ENCODE measurements at places on chromosomes 6 and 20.
A peak's percentile ranks its signal among the peaks of the same experiment; 100 is the strongest.

DNA sequence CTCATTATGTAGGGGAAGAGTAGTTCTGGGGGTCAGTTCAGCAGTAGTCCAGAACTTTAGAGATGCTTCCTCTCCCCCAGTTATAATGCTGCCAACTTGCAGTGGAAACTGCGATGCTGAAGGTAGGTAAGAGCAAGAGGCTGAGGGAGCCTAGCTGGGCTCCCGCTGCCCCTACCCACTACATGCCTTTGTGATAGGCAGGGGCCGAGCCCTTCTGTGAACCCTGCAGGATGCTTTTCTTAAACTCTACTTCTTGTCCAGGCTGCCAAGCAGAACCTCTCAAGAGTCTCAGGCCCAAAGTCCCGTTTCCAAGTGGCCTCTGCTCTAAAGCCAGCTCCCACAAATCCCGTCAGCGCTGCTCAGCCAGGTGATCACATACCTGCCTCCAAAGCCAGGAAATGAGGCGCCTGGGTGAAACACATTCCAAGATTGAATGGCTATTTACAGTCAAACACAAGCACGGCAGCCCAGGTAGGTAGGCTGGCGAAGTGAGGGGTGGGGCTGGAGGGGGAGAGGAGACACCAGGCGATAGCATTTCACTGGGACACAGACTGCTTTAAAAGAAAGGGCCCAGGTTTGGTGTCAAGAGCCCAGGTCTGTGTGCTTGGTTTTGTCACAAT is 150.7 kb downstream of the CD24 start:
- DNase-seq: no peak

- no peak for DNase-seq
Observed at GRCh38 chr6:131945971-131946370, 5.2 kb downstream of the CCN2 start.

DNA sequence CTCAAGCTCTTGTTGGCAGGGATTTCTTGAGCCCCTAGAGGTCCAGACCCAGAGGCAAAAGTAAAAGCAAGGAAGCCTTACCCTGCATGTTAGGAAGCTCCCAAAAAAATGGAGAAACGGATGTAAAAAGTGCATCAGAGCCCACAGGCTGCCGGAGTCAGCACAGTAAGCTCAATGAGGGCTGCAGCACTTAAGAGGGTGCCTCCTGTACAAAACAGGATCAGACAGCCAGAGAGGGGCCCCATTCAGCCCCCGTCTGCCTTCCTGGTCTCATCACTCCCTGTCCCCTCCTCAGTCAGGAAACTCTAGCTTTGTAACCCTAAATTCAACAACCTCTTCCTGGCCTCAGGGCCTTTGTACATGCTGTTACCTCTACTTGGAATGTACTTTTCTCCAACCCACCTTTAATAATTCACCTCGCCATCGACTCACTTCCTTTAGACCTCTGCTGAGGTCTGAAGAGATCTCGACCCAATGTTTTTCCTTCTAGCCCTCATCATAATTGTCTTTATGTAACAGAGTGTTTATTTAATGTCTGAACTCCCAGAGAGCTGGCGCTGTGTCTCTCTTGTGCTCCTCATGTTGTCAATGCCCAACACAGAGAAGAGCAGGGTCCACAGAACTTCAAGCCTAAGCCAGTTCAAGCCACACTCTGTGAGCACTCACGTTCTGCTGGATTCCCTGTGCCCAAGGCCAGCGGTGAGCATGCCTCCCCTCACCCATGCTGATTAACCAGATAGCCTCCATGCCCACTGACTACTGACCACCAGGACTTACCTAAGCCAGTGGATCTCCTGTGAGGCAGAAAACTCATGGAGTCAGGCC is 2.8 kb upstream of the PLCG1 start:
- no peak for DNase-seq

GRCh38 chr20:64080013-64080812 is at the start of gene OPRL1:
Gene OPRL1, plus strand, starts transcription at chr20:64080082. Its CDS starts 12,639 bp downstream, at chr20:64092721.
- DNase-seq: no peak

DNA sequence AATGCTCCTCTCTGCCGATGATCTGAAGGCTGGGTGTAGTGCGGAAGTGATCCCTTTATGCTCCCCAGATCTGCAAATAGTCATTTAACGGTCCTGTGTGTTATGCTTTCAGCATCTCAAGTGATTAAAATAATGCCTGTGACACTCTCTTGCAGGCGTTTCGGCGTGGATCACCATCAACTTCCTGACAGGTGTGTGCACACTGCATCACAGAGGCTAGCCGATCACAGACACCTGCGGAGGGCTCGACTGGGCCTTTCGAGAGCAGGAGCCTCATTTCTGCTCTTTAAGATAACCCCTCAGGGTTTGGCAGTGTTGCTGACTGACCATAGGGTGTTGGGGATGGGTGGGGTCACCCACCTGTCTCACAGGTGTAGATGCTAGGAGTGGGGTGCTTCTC is 20.0 kb downstream of the ENTPD6 start:
- no peak for DNase-seq

GRCh38 chr6:98747960-98748359 is 86.4 kb upstream of the POU3F2 start:
- no peak for DNase-seq

GRCh38 chr6:168559574-168560098 is 118.7 kb downstream of the SMOC2 start:
- DNase-seq: no peak

- no peak for DNase-seq
Observed at GRCh38 chr6:98980819-98981218, 33.1 kb upstream of the FBXL4 start.

DNA sequence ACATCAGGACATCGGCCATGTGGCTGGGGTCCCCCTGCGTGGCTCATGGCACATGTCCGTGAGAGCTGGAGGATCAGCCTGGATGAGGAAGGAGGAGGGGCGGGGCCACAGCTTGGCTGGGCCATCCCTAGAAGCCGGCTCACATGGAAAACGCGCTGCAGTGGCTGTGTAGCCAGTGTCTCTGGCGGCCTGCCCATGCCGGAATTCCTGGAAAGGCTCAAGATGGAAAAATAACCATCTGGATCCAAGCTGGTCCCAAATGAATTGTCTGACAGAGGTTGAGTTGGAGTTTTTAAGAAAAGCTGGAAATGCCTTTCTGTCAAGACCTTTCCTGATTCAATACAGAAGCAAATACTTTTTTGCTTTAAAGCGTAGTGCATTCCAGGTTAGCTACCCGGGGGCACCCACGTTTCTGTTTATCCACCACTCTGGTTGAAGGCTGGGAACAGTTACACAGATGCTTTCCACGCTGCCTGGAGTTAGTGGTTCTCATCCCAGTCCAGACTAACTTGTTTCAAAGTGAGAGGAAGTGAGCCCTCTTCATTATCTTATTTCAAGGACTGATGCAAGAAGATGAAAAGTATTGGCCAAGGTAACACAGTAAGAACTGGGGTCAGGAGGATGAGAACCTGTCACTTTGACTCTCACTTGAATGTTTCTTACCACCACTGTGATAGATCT is 99.0 kb downstream of the GMPR start:
- no peak for DNase-seq

DNA sequence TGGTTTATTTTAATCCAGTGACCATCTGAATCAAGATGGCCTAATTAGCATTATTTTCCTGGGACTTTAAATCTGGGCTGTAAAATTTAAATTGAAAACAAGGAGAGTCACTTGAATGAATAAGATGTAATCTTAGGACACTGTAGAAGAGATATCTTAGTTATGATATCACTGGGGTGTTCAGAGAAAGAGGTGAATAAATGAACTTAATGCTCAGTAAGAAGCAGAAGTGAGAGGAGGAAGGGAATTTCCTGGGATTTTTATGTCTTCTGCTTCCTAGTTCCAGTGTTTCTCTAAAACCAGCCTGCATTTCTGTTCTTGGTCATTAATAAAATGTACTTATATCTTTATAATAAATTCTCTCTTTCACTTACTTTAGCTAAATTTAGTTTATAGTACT is 136.8 kb upstream of the PTPRK start:
- no peak for DNase-seq

GRCh38 chr6:70162972-70163371 is 139.9 kb downstream of the COL9A1 start:
- no peak for DNase-seq

GRCh38 chr20:11777387-11778205 is 140.1 kb upstream of the BTBD3 start:
- DNase-seq: no peak

- peak; percentile 77 for DNase-seq
Observed at GRCh38 chr6:135322427-135323201, 141.5 kb downstream of the MYB start.

GRCh38 chr6:4637691-4638433 is 138.3 kb upstream of the CDYL start:
- DNase-seq: no peak

DNA sequence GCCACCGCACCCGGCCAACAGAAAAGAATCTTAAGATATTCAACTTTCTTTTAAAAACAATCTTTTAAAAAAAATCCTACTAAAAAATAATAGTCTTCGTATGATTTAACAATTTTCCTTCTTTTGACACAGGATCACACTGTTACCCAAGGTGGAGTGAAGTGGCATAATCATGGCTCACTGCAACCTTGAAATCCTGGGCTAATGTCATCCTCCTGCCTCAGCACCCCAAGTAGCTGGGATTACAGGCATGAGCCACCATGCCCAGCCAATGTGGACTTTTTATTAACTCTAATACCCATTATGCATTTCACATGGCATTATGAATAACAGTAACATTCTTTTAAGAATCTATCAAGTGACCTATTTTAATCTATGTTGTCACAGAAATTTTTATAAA is 20.8 kb downstream of the RBM39 start:
- no peak for DNase-seq

DNA sequence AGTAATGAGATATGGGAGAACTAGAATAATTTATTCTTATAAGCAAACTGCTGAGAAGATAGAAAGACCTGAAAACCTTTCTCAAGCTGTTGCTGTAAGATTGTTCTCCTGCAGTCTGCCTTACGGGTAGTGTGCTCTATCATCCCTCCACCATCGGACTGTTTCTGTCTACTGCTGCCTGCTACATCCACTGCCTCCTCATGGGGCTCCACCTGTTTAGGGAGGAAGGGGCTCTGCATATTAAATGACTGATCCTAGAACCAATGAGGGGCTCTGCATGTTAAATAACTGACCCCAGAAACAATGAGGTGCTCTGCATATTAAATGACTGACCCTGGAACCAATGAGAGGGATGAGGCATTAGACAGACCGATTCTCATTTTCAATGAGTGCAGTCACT is 654.6 kb downstream of the KIF16B start:
- DNase-seq: no peak

- no peak for DNase-seq
Observed at GRCh38 chr6:55674672-55675071, 95.7 kb upstream of the HMGCLL1 start.

DNA sequence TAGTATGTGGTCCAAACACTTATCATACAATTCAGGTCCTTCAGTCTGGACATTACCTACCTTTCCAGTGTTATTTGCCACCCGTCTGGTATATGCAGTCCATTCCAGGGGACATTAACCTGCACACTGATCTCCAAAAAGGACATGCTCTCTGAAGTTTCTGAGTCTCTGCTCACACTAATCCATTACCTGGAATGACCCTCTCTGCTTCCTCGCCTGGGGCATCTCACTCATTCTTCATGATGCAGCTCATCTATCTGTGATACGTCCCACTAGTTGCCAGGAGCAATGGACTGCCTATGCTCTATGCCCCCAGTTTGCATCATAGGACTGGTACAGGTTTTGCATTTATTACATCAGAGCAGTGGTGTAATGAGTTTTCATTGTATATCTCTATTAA is 5.9 kb upstream of the TUBB2B start:
- DNase-seq: no peak

GRCh38 chr20:44721785-44722054 is 6.6 kb downstream of the CCN5 start:
- DNase-seq: no peak

- no peak for DNase-seq
Observed at GRCh38 chr6:118752803-118753202, 101.4 kb upstream of the CEP85L start.

- DNase-seq: no peak
Observed at GRCh38 chr6:149223904-149224351, 93.6 kb upstream of the TAB2 start.

- no peak for DNase-seq
Observed at GRCh38 chr6:169813969-169814368, 62.5 kb downstream of the ERMARD start.

DNA sequence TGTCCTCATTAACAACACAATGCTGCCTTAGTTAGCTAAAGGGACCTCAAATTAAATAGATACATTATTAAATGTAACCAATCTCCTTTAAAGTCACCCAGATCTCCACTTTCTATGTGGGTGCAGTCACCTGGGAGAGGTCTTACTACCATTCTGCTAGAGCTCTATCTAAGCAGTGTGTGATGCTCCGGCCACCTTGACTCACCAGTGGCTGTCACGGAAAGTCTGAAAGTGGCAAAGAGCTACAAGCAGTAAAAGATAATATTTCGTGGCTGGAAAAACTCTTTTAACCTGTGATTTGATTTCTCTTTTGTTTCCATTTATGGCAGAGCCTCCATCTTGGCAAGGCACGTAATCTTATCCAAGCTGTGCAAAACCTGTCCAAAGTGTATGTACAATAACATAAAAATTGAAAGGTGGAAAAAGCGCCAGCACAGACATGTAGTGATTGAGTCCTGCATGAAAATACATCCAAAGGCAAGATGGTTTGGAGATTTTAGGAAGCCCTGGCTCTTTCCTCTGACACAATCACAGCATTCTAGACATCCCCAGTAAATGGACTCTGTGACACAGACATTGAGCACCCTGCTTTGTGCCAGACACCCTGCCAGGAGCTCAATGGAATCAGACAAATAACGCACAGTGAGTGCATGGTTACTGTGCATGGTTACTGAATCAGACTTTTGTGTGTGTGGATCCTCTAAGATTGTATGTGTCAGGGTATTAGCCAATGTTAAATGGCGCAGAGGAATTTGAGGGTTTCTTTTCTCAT is 116.6 kb downstream of the ADAT2 start:
- DNase-seq: no peak

GRCh38 chr20:60268491-60268890 is 310.3 kb downstream of the CDH26 start:
- DNase-seq: no peak

DNA sequence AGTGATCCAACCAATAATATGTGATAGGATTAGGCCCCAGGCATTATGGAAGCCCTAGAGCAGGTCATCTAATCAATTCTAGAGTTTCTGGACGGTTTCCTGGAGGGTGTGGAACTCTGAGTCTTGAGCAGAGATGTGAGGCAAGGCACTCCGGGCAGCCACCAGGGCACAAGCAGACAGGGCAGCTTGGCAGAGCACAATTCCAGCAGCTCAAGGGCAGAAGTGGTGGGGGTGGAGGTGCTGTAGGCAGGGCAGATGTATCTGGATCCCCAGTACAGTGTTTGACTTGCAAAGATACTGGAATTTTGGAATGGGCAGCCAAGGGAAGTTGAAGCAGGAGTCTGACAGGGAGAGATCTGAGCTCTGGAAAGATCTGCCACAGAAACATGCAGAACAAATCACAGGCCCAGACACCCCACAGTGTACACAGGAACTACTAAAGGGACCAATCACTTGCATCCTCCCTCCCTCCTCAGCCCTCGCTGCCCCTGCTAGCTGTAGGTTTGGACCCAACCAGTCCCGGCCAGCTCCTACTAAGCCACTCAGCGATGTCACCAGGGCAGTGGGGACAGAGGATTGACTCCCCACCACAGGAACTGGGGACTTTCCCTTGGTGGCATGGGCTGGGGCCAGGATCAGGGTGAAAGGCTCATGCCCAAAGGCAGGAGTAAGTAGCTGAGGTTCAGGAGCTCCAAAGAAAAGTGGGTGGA is 47.0 kb downstream of the TFEB start:
- no peak for DNase-seq

Data from DND-41 (cell line).